ENCODE measurements at places on chromosomes 3 and 15.

- no peak for DNase-seq
Measured at GRCh38 chr3:6189384-6189783, 671.5 kb upstream of the GRM7 start.

DNA sequence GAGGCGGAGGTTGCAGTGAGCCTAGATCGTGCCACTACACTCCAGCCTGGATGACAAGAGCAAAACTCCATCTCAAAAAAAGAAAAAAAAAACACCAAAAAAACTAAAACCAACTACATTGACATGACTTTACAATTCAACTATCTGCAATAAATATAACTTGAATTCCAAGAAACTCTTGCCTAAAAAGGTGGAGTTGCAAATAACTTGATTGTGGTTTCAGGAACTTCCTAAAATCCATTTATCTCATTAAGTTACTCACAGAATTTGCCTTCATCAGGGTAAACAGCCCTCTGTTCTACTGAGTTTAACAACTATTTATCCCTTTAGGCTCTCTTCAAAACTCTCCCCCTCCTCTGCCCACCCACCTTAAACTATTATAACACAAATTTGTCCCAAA, 2.7 kb upstream of the MAPK6 start:
- no peak for DNase-seq

DNA sequence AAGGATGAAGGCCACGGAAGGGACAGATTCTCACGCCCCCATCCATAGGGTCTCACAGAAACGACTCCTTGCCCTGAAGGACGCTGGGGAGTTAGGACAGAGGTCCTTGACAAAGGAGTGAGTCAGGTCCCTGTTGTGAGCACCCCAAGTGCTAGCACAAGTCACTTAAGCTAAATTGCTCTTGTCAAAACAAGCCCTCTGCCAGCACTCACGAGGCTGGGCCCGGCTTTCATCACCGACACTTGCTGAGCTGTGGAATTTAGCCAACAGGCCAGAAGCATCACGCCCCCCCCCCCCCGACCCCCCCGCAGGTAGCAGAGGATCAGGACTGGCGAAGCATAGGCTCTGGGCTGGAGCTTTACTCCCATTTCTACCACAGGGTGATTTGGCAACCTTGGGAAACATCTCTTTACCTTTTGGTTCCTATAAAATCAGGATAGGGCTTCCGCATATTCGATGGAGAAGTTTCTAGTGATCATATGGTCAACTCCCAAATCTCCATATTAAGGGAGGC, 75.4 kb downstream of the ADCY5 start:
- DNase-seq = no peak

- DNase-seq = no peak
Measured at GRCh38 chr3:4546346-4547178, 53.4 kb downstream of the ITPR1 start.

DNA sequence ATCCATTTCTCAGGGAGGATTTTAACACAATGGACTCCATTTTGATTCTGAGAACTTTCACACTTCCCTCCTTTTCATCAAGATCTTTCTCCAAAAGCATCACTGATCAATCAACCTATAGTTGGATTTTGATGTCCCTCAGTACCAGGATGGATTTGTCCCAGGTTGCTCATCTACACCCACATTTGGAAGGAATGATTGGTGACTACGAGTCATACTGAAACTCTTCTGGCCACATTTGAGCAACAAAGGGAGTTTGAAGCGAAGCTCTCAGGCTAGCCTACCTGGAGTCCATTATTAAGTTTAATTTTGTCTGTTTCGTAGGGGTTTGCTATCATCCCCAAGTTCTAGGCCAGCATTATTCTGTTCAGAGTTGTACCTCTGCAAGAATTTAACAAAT, 31.3 kb upstream of the ATP8B4 start:
- no peak for DNase-seq

- no peak for DNase-seq
Measured at GRCh38 chr3:113143353-113143752, 68.0 kb upstream of the BOC start.

DNA sequence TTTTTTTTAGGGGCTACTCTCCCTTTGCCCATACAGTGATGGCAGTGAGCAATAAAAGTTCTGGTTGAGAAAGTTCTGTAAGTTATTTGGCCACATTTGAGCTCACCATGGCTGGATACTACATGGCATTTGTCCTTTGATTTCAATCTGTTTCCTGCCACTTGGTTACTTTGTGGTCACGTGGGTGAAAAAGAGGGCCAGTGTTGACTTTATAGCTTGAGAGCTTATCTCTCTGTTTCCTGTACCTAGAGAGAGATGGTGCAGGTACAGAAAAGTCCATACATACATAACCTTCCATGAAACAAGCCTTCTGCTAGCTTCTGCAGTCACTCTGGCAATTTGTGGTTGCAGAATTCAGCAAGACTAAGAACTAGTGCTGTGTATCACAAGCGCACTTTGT, 23.4 kb upstream of the MECOM start:
- DNase-seq = no peak

DNA sequence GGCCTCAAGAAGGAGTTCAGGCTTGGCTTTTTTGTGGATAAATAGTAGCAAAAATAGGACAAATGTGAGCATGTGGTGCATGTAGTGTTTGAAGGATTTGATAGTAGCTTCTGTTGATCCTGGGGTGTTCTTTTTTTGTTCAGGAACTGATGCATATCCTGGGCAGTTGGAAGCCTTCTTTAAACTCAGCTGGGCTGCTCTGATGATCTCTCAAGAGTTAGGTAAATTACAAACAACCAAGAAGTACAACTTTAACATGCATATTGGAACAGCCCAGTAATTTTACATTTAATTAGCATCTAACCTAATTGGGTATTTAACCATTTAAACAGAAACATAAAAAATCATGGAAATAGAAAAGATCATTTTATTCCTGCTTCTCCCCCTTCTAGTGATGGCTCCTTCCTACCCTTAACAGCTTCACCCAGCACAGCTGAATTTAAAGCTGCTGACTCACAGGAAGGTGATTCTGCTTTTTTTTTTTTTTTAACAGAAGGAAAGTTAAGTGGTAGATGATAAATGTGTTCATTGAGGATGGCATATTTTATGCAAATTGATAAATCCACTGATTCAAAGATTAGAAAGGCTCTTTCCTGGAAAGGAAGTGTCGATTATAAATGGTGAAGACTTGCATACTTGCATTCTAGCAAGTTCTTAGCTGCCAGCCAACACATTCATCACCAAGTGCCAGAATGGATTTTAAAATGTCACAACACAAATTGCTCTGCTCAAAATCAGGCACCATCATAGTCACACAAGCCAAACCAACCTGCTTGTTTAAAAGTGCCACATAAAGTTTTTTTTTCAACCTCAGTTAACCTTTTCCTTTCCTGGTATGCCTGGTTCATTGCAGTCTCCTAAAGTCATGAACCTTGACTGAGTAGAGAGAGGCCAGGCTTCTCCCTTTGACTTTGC, 20.0 kb downstream of the SLC35G2 start:
- DNase-seq = no peak

- DNase-seq = no peak
Measured at GRCh38 chr3:152960684-152961083, 125.8 kb downstream of the P2RY1 start.

- DNase-seq = no peak
Measured at GRCh38 chr3:46412786-46413298, 5.8 kb downstream of the CCRL2 start.

- no peak for DNase-seq
Measured at GRCh38 chr3:154898443-154898842, 181.7 kb upstream of the MME start.

DNA sequence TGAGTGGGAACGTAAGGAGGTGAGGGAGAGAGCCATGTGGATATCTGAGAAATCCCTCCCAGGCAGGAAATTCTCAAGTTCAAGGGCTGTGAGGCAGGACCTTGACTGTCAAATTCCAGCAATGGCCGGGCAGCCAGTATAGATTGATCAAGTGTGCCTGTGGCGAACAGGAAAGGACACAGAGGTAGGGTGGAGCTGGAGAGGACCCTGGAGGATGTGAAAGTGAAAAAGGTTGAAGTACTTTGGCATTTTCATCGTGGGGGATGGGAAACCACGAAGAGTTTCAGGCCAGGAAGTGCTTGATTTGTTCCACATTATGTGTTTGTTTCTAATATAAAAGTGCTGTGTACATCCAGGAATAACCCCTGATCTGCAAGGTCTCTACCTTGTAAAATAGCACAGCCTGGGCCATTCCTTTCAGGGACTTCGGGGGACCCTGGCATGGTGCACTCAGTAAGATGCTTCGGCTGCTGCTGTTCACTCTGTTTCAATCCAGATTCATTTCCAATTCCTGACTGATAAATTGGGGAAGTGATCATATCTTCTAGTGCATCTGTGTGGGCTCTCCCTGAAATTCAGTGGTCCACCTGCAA, 156.6 kb downstream of the MCTP2 start:
- DNase-seq = no peak

GRCh38 chr3:170012683-170013400, 25.0 kb upstream of the GPR160 start:
- DNase-seq = no peak

GRCh38 chr15:91488452-91488851, 365.1 kb upstream of the SLCO3A1 start:
- no peak for DNase-seq

DNA sequence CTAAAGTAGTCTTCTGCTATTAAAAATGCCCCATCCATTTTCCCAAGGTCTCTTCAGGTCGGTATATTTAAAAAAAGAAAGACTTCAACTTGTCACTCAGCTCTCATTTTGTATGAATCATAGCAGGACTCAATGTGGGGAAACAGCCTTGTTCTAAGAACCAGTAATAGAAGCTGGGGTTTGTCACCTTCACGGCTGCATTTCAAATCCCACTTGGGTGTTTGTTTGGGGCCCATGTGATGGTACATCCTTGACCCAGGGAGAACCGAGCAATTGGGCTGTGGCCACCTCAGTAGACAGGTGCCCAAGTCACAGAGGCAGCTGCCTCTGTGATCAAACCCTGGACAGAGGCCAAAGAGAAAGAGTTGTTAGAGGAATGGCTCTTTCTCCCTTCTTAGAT, 70.3 kb upstream of the ARL8B start:
- DNase-seq = no peak

GRCh38 chr15:93034512-93034911, 54.5 kb downstream of the RGMA start:
- DNase-seq = no peak

- DNase-seq = no peak
Measured at GRCh38 chr3:196604548-196604947, 34.9 kb upstream of the NRROS start.

DNA sequence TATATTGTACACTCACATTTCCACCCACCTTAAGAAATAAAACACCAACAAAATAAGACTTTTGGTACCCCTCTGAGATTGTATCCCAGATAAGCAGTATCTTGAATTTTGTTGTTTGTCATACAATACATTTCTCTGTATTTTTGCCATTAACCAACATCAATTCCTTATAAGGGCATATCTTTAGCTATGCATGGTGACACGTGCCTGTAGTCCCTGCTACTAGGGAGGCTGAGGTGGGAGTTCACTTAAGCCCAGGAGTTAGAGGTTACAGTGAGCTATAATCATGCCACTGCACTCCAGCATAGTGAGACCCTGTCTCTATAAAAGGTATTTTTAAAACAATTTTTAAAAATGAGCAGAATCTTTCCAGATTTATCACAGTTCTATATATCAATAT, 32.5 kb upstream of the STXBP5L start:
- DNase-seq = no peak

GRCh38 chr3:46966811-46967210, 9.7 kb downstream of the CCDC12 start:
- DNase-seq = no peak

DNA sequence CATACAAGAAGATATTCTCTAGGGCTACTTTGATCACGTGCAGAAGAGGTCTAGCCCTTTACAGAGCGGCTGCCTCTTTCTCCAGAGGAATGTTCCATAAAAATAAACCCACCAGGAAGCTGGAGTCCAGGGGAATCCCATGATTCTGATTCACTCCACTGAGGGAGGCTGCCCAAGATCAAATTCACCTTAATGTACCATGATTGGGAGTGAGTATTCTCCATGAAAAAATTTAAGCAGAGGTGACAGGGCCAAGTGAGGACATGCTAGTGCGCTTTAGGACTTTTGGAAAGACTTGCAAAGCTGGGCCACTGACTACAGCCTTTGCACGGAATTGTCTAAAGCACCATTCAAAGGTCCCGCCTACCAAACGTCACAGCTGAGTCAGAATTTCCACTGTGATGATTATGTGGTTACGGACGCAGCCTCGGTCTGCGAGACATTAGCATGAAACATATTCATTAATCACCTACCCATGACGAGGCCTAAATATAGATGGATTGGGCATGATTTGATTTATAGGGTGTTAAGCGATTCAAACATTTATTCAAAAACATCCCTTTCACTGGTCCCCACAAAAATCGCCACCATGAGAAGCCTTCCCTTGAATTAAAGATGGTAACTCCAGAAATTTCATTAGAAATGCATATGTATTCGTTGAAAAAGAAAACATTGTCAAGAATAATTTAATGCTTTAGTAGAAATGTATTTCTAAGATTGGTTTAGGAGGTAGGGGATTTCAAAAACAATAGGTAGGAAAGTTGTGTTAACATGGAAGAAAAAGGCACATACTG, 152.6 kb downstream of the GREM1 start:
- no peak for DNase-seq

DNA sequence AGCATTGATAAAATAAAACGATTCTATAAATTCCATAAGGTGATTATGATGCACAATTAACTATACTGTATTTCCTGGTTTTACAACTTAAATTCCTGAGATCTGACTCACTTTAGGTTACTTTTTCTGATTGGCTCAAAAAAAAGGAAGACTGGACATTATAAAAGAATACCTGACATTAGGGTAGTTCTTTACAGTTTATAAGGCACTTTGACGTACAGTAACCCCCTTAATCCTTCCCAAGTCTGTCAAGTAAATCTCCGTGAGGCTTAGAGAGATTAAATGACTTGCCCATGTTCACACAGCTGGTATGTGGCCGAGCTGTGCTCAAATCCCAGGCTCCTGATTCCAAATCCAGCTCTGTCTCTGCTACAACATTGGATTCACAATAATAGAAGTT, 1.0 kb upstream of the SLTM start:
- no peak for DNase-seq

- DNase-seq = no peak
Measured at GRCh38 chr3:128544190-128544589, 51.2 kb upstream of the GATA2 start.

DNA sequence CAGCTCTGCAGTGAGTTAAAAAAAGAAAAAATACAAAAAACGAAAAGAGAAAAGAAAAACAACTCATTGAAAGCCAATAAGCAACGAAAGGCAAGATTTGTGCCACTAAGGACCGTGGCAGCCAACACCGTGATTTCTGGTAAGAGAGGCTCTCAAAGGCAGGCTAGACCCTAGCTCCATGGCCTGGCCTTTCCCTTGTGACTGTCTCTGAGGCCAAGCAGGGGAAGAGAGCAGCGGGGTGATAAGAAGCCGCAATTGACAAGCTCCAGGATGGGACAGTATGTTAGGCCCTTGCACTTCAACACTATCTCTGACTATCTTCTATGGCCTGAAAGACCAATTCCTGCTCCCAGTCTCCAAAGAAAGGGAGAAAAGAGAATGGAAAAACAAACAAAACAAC, 12.4 kb downstream of the APOD start:
- DNase-seq = no peak
